ENCODE measurements at places on chromosomes 5 and 9.

DNA sequence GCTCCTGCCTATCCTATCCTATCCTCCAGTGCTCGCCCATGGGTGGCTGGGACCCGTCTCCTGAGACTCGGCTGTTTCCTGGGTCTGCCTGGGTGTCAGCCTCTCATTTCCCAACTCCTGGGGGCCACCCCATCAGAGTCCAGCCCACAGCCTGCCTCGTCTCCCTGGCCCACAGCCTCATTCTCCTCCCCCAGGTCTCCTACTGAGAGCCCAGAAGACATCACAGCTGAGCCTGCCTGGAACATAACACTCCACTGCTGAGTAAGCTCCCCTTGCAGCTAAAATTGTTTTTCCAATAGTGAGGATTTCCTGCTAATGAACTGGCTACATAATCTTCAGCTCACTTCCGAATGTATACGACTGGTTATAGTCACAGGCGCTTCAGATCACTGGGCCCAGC is 95.3 kb downstream of the TTLL11 start:
- DNase-seq: no peak

GRCh38 chr5:134579284-134579771 is 53.3 kb downstream of the SAR1B start:
- DNase-seq: no peak

- DNase-seq: no peak
Measured at GRCh38 chr9:115671963-115672305, 481.7 kb upstream of the PAPPA start.

DNA sequence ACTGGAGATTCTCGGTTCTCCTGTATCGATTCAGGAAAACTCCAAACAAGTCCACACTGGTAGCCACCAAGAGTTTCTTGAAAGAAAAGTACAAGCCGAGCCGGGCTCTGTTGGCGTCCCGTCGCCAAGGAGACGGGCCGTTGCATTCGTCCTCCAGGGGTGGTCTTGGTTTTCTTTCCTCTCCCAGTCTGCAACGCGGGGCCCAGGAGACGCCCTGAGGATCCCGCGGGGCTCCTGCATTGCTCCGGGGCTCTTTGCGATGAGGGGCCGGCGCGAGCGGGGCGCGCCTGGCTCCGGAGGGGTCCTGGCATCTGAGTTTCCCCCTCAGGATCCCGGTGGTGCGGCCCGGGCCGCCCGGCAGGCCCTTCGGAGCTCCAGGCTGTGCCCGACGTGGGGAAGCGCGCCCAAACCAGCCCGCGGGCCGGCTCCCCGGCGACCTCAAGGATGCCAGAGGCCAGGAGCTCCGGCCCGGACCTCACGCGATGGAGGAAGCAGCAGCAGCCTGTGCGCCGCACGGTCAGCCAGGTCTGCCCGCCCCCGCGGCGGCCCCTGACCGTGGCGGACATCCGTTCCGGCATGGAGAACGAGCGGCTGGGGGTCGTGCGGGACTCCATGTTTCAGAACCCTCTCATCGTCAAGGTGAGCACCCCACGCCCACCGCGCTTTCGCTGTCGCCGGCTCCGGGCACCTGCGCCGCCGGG is at the start of gene CFAP77:
TSS of gene CFAP77 (plus strand) at position 384 of the 701 bp plus-strand sequence. CDS start at position 445, 61 bp downstream.
- DNase-seq: no peak

- no peak for DNase-seq
Measured at GRCh38 chr5:30891660-30892059, 301.8 kb upstream of the CDH6 start.

- DNase-seq: no peak
Measured at GRCh38 chr9:75438716-75439115, 350.4 kb downstream of the OSTF1 start.

GRCh38 chr5:149757956-149758355 is 27.8 kb downstream of the PPARGC1B start:
- DNase-seq: no peak

GRCh38 chr5:107254214-107254901 is 416.4 kb downstream of the EFNA5 start:
- DNase-seq: no peak

DNA sequence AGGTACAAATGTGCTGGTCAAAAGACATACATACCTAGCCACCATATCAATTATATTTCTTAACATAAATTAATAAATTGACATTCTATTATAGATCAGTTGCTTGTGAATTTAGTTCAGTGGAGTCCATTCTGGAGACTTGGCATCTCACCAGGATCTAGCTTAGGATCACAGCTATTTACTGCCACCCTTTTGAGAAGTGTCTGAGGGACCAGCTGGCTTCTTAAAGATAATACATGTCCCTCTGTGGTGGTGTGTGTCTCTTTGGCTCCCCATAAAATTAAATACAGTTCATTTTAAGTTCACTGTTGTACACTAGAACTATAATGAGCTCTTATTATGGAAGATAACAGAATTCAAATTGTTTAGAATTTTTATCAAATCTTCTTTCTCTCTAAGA is 290.7 kb downstream of the PRELID2 start:
- no peak for DNase-seq

DNA sequence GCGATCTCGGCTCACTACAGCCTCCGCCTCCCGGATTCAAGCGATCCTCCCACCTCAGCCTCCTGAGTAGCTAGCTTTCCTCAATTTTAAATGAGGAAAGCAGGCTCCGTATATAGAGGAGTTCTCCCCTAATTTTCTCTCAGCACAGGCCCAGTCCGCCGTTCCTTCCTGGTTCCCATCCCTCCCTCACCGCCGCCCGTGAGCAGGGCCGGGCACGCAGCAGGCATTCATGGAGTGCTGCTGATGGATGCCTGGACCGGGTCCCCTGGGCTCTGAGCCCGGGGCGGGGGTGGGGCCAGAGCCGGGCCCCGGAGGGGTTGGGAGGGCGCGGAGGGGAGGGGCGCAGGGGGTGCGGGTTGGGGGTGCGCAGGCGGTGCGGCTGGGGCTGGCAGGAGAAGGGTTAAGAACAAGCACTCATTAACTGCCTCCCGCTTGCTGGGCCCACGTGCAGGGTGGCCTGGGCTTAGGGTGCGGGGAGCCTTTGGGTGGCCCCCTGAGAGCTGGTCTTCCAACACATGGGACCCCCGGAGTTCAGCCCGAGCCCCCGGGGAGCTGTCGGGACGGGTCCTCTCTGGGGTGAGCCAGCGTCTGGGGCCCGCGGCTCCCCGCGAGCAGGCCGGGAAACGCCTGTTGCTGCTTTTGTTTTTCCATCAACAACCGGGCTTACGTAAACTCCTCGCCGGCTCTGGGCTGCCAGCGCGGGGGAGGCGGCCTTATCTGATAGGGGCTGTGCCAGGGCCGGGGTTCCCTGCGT is 33.7 kb downstream of the LHX2 start:
- DNase-seq: no peak

DNA sequence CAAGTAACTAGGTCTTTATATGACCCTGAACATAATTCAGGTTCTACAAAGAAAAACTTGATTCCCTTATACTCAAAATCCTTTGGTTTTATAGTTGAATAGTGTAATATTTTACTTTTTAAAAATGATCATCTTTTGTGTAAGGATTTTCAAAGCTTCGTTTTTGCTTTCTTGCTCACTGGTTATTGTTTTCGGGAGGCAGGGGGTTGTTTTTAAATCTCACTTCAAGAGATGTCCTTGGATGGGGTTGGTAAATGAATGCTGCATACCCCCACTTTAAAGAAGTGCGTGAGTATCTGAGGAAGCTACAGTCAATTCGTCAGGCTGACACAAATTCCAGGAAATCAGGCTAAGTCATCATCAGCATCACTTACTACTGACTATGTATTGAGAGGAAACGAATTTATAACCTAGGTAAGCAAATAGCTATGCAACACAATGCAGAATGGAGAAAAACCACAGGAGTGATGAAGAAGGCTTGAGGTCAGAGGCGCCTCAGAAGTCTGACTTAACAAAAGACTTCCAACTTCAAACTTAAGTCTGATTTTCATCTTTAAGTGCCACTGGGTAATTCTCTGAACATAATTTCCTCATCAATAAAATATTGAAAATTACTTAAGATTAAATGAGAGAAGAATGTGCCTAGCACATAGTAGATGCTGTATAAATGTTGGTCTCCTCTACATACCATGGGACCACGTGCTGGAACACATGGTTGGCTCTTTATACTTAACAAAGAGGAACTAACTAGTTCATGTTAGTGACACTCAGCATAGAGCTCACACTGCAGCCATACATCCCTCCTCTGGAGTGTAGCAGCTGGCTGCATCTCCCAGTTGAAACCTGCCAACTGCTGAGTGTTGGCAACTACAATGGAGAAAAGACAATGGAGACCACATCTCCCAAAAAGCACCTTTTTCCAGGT is 106.0 kb upstream of the KIF2A start:
- no peak for DNase-seq

GRCh38 chr5:123090661-123091297 is 1.7 kb downstream of the PRDM6 start:
- no peak for DNase-seq

- DNase-seq: no peak
Measured at GRCh38 chr9:69470186-69470977, 145.4 kb downstream of the ENTREP1 start.

- DNase-seq: no peak
Measured at GRCh38 chr9:89750117-89750791, 145.4 kb downstream of the GADD45G start.

GRCh38 chr9:76431601-76432000 is 27.4 kb upstream of the GCNT1 start:
- DNase-seq: no peak

- no peak for DNase-seq
Measured at GRCh38 chr5:61333954-61334867, 2.2 kb downstream of the ZSWIM6 start.

DNA sequence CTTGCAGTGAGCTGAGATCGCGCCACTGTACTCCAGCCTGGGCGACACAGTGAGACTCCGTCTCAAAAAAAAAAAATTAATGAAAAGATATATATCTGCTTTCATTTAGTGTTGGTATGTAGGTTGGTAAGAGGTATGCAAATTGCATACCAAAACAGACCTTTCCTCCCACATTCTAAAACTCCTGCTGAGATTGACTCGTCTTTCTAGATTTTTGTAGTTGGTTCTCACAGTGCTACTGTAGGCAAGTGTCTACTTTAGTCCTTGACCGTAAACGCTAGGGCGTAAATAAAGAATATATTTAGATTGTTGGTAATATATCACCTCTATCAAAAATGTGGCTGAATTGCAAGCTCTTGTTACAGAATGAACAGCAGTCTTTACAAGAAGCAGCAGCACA is 445.9 kb downstream of the CHSY3 start:
- DNase-seq: no peak

GRCh38 chr5:19266791-19267190 is 721.2 kb downstream of the CDH18 start:
- DNase-seq: no peak

DNA sequence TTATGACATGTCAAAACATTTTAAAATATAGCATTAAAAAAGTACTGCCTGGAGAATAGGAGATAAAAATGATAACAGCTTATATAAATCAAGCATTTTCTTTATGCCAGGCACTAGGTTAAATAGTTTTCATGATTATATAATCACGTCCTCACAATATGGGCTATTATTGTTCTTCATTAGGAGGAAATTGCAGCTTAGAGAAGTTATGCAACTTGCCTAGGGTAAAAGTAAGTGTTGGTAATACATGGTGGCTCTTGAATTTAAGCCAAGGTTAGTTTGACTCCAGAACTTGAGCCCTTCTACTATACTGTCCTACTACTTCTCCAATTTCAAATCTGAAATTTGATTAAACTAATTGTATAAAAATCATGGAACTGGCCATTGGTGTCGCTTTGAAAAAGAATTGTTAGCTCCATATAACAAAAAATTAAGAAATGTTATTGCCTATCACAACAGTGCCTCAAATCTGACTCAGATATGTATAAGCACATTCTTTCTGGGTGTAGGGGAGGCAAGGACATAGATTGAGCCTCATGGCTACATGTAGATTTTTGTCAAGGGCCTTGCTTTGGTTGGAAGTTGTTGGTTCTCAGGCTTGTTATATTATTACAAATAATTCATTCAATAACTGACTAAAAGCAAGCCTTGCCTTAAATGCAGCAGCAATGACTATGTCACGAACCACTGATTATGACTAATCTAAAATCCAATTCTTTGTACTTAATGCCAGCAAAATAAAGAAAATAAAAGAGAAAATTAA is 223.5 kb upstream of the DAB2 start:
- DNase-seq: no peak

GRCh38 chr5:55303238-55303690 is 4.2 kb downstream of the DHX29 start:
- no peak for DNase-seq

DNA sequence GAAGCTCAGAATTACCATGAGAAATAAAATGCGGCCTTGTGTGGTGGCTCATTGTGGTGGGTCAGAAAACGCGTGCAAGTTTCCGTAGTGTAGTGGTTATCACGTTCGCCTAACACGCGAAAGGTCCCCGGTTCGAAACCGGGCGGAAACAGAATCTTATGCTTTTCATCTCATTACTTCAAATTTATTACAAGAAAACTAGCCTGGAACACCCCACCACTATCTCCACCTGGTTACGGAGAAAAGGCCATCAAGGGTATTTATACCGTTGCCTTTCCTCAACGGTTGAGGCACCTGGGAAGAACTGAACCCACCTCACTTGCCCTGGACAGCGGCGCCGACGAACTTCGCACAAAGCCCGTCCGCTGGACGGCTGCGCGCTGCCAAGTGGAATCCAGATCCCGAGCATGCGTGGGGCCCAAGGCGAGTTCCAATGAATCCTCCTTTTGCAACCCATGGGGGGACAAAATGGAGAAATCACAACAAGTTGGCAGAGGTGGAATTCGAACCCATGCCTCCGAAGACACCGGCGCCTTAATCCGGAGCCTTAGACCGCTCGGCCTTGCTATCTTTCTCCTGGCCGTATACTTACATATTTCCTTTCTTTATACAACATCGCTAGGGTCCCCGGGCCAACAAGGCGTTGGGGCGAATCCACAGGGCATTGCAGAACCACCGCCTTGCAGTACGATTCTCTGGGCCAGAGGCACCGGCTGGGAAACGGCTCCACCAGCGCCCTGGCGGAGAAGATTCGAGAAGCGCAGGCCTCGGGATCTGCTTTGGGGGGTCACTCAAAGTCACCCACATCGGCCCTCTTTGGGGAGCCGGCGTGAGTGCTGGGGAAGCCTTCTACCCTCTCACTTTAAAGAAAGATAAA is 16.9 kb downstream of the OR2V2 start:
- no peak for DNase-seq

DNA sequence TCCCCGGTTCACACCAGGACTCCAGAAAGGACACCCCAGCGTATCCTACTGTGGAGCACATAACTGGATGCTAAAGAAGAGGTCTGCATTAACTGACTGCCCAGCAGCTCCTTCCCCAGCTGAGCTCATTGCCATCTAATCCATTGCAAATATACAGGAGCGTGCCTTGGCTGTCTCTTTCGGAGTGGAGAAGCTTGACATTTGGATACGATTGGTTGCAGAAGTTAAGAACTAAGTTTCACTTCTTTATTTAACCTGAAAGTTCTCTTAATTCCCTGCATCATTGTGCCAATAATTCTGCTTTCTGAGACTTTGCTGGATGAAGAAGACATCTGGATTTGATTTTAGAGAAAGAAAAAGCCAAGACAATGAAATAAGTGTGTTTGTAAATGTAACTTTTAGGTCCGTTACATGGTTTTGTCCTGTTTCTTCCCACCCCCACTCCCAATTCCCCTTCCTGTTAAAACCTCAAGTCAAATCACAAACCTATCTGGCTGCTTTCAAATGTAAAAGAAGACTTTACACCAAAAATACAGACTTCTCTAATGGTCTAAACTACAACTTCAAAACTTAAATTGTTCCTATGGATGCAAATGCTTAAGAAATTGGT is 33.9 kb downstream of the TAS2R1 start:
- DNase-seq: no peak
